Nephron progenitor cell (in vitro differentiated cells): ENCODE measurements at places on chromosomes 3 and 15.

GRCh38 chr15:58203537-58203936 lies 65.4 kb downstream of the AQP9 start:
- H3K4me1 ChIP-seq, result no peaks in the 10 kb centered on the region
- no peak overlapping the region for H3K4me3 ChIP-seq
- DNase-seq, result no peak
- H3K36me3 ChIP-seq, result no peaks in the 10 kb centered on the region
- H3K27me3 ChIP-seq, result peaks cover 4% of the 10 kb centered on the region

DNA sequence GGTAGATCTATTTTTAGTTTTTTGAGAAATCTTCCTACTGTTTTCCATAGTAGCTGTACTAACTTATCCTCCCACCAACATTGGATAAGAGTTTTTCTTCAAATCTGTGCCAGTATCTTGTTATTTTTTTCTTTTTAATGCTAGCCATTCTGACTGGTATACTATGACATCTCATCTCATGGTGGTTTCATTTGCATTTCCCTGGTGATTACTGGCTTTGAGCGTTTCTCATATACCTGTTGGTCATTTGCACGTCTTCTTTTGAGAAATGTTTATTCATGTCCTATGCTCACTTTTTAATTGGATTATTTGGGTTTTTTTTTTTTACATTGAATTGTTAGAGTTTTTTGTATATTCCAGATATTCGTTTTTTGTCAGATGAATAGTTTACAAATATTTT lies 398.1 kb downstream of the OCA2 start:
- H3K4me3 ChIP-seq, result no peak overlapping the region
- H3K4me1 ChIP-seq, result peaks cover 16% of the 10 kb centered on the region
- H3K27ac ChIP-seq, result no peak overlapping the region

DNA sequence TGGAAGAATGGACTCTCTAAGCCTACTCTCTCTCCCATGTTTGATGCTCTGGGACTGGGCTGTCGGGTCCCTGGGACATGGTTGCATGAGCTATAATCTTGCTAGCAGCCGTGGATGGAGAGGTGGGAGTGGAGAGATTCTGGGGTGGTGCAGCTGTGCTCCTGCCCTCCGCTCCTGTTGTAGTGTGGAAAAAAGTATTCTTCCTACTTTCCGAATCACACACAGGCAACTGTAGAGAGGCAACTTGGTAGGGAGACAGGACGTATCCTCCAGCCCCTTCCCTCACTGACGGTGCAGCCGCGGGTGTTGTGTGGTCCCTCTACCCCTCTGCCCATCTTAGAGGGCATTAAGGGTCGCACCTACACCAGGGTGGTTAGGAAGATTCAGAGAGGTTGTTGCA lies 281.4 kb upstream of the TLE3 start:
- DNase-seq, result no peak
- H3K4me3 ChIP-seq, result no peak overlapping the region
- no peak overlapping the region for H3K27ac ChIP-seq
- H3K27me3 ChIP-seq, result peaks cover 20% of the 10 kb centered on the region

- no peak for DNase-seq
- peaks cover 13% of the 10 kb centered on the region for H3K4me1 ChIP-seq
- H3K4me3 ChIP-seq, result no peak overlapping the region
- H3K27me3 ChIP-seq, result peaks cover 8% of the 10 kb centered on the region
Observed at GRCh38 chr3:8481380-8481779, 20.2 kb upstream of the LMCD1 start.

DNA sequence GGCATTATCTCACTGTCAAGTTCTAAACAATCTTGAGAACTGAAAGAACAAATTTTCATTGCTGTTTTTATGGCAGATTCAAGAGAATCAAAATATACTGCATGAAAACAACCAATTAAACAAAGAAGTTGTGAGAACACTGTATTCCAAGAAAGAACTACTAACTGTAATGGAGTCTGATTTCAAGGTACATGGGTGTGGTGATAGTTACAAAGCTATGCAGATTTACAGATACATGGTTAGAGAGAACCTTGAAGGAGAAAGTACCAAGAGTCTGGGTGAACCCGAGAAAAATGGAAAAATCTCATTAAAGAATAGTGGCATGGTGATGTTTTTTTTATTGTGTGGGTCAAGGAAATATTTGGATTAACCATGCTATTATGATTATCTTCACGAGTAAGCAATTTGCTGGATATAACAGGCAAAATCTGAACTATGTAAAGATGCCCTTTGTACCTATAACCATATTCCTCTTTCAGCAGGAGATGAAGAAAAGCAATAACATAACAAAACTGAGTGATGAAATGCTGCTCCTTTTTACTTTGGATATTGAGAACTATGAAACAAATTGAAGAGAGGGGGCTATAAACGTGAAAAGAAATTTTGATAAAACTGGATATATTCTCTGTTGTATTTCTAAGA lies 100.4 kb downstream of the PLSCR2 start:
- H3K4me1 ChIP-seq, result no peaks in the 10 kb centered on the region
- no peak overlapping the region for H3K4me3 ChIP-seq
- no peak for DNase-seq
- H3K27me3 ChIP-seq, result no peaks in the 10 kb centered on the region
- H3K27ac ChIP-seq, result no peak overlapping the region
- H3K36me3 ChIP-seq, result no peaks in the 10 kb centered on the region

- peaks cover 8% of the 10 kb centered on the region for H3K27me3 ChIP-seq
- no peak for DNase-seq
- H3K4me1 ChIP-seq, result peaks cover 11% of the 10 kb centered on the region
- no peak overlapping the region for H3K27ac ChIP-seq
- H3K4me3 ChIP-seq, result no peak overlapping the region
Observed at GRCh38 chr15:77002436-77002835, 7.5 kb downstream of the PSTPIP1 start.

DNA sequence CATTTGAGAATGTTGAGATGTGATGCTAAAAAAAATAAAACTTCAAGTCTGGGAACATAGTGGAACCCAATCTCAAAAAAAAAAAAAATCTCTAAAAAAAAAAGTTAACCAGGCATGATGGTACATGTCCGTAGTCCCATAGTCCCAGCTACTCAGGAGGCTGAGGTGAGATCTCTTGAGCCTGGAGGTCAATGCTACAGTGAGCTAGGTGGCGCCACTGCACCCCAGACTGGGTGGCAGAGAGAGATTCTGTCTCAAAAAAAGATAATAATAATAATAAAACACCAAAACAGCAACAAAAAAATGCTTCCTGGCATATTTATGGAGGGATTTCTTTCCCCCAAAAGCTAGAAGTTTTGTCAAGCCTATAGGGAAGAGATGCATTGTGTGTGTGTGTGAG lies 361.6 kb downstream of the ROBO1 start:
- H3K4me3 ChIP-seq, result no peak overlapping the region
- no peak overlapping the region for H3K27ac ChIP-seq
- H3K36me3 ChIP-seq, result no peaks in the 10 kb centered on the region
- H3K27me3 ChIP-seq, result peaks cover 5% of the 10 kb centered on the region
- no peaks in the 10 kb centered on the region for H3K4me1 ChIP-seq

- H3K36me3 ChIP-seq, result no peaks in the 10 kb centered on the region
- no peaks in the 10 kb centered on the region for H3K4me1 ChIP-seq
- H3K27ac ChIP-seq, result peak overlapping the region; percentile 71
- no peak overlapping the region for H3K4me3 ChIP-seq
Observed at GRCh38 chr3:10421996-10422395, 83.4 kb downstream of the ATP2B2 start.

GRCh38 chr3:143016321-143016972 lies 15.1 kb downstream of the U2SURP start:
- no peak overlapping the region for H3K27ac ChIP-seq
- H3K27me3 ChIP-seq, result no peaks in the 10 kb centered on the region
- no peaks in the 10 kb centered on the region for H3K4me1 ChIP-seq
- peaks cover 66% of the 10 kb centered on the region for H3K36me3 ChIP-seq
- no peak overlapping the region for H3K4me3 ChIP-seq

- H3K4me3 ChIP-seq, result no peak overlapping the region
- no peak for DNase-seq
- H3K4me1 ChIP-seq, result peaks cover 45% of the 10 kb centered on the region
- H3K36me3 ChIP-seq, result peaks cover 43% of the 10 kb centered on the region
- H3K27me3 ChIP-seq, result peaks cover 4% of the 10 kb centered on the region
Observed at GRCh38 chr3:61724801-61725200, 163.4 kb downstream of the PTPRG start.

- no peak for DNase-seq
- no peak overlapping the region for H3K27ac ChIP-seq
- peaks cover 26% of the 10 kb centered on the region for H3K4me1 ChIP-seq
Observed at GRCh38 chr15:78390826-78391225, 47.2 kb upstream of the IREB2 start.

GRCh38 chr15:58462547-58462946 lies 30.8 kb downstream of the LIPC start:
- no peaks in the 10 kb centered on the region for H3K36me3 ChIP-seq
- no peak overlapping the region for H3K4me3 ChIP-seq
- H3K27me3 ChIP-seq, result peaks cover 3% of the 10 kb centered on the region
- peak overlapping the region; percentile 88 for H3K27ac ChIP-seq
- no peak for DNase-seq

DNA sequence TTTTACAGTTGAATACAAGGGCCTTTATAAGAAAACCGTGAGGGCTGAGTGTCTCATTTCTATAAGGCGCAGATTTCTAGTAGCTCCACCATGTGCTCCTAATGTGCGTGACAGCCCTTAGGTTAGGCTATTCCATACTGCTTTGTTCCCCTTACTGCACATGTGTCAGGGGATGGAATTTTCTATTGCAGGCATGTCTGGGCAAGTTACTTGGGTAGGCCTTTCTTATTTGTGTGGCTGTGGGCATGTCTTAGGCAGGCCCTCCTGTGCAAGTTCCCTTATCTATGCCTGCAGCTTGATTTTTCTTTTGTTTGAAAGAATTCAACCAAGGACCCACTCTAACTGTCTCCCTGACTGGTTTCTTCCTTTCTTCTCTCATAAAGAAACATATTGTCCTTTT lies 434.2 kb upstream of the CNTN3 start:
- no peaks in the 10 kb centered on the region for H3K36me3 ChIP-seq
- H3K27me3 ChIP-seq, result no peaks in the 10 kb centered on the region
- no peaks in the 10 kb centered on the region for H3K4me1 ChIP-seq
- no peak overlapping the region for H3K27ac ChIP-seq
- no peak overlapping the region for H3K4me3 ChIP-seq

GRCh38 chr3:61401359-61401758 lies 150.1 kb upstream of the FHIT start:
- no peak overlapping the region for H3K27ac ChIP-seq
- no peak for DNase-seq
- peaks cover 14% of the 10 kb centered on the region for H3K4me1 ChIP-seq
- no peaks in the 10 kb centered on the region for H3K36me3 ChIP-seq
- H3K4me3 ChIP-seq, result no peak overlapping the region
- no peaks in the 10 kb centered on the region for H3K27me3 ChIP-seq

- DNase-seq, result no peak
- no peaks in the 10 kb centered on the region for H3K27me3 ChIP-seq
- no peak overlapping the region for H3K4me3 ChIP-seq
- H3K4me1 ChIP-seq, result no peaks in the 10 kb centered on the region
- H3K36me3 ChIP-seq, result peaks cover 61% of the 10 kb centered on the region
- H3K27ac ChIP-seq, result no peak overlapping the region
Observed at GRCh38 chr3:44439499-44440295, 37.8 kb downstream of the ZNF445 start.

GRCh38 chr3:161203485-161204098 lies 17.5 kb upstream of the NMD3 start:
- no peaks in the 10 kb centered on the region for H3K36me3 ChIP-seq
- H3K4me3 ChIP-seq, result no peak overlapping the region
- H3K27me3 ChIP-seq, result no peaks in the 10 kb centered on the region
- H3K27ac ChIP-seq, result no peak overlapping the region
- H3K4me1 ChIP-seq, result peaks cover under 1% of the 10 kb centered on the region
- no peak for DNase-seq

DNA sequence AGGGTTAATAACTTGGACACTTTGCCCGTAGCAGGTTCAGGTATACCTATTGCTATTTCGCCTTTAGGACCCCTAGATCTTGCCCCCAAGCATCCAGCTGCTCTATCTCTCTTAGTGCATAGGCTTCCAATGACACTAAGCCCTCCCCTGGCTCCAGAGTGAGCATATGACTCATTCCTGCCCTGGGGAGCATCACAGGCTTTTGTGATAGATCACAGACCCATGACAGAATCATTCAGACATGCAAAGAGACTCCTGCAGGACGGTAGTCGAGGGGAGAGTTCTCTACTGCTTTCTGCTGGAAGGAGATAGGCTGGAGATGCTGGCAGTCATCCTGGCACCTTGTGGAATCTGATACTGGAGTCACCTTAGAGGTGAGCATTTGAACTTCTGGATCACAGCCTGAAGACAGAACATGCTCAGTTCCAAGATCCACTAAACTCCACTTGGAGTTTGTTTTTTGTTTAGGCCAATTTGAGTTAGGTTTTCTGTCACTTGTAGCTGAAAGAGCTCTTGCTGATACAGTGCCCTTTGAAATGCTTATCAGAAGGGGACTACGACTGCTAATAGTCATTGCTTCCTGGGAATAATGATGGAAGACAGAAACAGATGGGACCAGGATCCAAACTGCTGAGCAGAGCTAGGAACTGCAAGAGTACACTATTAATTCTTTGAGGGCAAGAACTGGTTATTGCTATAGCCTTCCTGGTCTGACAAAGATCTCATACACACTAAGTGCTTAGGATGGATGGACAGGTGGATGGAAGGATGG lies 11.0 kb downstream of the LYSMD2 start:
- no peak overlapping the region for H3K4me3 ChIP-seq
- H3K27ac ChIP-seq, result peak overlapping the region; percentile 60
- no peaks in the 10 kb centered on the region for H3K36me3 ChIP-seq
- peaks cover 5% of the 10 kb centered on the region for H3K27me3 ChIP-seq

GRCh38 chr15:99344639-99345038 lies 93.4 kb downstream of the LRRC28 start:
- H3K27me3 ChIP-seq, result no peaks in the 10 kb centered on the region
- peaks cover 8% of the 10 kb centered on the region for H3K36me3 ChIP-seq
- H3K27ac ChIP-seq, result no peak overlapping the region
- DNase-seq, result no peak
- no peak overlapping the region for H3K4me3 ChIP-seq

DNA sequence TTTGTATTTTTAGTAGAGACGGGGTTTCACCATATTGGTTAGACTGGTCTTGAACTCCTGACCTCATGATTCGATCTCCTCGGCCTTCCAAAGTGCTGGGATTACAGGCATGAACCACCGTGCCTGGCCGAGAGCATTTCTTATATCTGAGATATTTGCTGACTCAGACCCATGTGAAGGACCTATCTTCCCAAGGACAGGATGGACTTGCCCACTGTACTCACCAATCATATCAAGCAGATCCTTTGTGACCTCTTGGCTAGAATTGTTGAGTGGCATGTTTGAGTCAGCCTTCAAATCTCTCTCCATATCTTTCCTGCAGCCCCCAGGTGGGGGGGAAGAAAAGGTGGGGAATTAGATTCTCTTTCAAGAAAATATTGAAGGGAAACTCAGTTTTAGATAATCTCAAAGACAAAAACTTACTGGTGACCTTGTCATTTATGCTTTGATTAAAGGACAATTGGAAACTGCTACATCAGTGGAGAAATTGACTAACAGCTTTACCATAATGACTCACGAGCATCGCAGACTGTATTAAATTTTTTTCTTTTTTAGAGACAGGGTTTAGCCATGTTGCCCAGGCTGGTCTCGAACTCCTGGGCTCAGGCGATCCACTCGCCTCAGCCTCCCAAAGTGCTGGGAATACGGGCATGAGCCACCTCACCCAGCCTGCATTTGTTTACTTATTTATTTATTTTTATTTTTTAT lies 3.1 kb downstream of the C3orf62 start:
- peaks cover 3% of the 10 kb centered on the region for H3K27me3 ChIP-seq
- peaks cover 40% of the 10 kb centered on the region for H3K36me3 ChIP-seq
- H3K27ac ChIP-seq, result no peak overlapping the region
- no peak for DNase-seq
